ENCODE measurements at places on chromosomes 5 and 9.

GRCh38 chr9:94864196-94864595 lies 137.7 kb downstream of the AOPEP start:
- no peak for DNase-seq

DNA sequence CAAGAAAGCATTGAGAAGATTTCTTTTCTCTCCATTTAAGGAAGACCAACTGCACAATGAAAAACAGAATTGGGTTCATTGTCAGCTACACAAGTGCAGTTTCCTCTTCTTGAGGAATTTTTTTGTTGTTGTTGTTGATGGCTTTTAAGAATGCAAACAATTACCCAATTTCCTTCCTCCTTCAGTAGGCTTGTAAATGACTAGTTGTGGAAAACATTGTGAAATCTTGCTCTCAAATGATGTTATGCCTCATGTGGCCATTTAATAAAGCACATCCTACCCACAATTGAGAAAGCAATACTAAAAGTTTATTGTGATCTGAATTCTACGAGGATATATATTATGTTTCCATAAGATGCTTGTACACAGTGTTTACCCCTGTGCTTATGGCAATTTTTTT lies 171.6 kb downstream of the FAM174A start:
- no peak for DNase-seq

DNA sequence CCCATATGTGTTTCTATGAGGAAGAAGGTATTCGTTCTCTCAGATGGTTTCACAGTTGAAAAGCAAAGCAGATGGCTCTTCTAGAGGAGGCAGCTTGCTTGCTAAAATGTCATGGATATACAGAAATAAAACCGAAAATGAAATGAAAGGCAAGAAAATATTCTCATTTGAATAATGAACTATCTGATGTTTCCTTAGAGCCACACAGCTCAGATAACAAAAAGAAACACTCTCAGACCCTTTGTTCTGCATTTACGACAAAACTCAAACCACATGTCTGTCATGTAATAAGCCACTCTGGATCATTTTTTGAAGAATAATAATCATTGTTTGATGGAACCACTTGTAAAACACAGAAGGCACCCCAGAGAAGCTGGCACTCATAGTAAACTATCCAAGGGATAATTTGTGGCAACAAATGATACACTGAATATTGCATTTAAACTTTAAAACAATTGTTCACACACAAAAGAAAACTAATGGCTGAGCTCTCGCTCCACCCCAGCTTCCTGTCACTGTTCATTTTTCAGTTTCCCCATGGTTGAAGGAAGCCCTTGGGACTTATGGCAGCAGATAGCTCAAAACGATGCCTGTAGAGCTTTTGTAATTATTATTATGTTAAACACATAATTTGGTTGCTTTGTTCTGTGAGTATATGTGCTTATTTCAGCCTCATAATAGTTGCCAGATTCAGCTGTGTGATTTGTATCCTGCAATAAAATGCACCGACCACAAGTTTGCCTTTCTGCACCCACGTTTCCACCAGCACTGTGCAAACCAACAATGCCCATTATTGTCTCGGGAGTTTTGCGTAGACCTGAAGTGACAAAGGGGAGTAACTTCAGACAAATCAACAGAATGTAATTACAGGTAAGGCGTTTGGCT lies 256.0 kb downstream of the TMEM167A start:
- DNase-seq: no peak

GRCh38 chr5:128252756-128253155 lies 169.2 kb downstream of the SLC12A2 start:
- DNase-seq: no peak

- DNase-seq: no peak
These were observed 23.6 kb upstream of the FIBCD1 start for GRCh38 chr9:130962418-130963316.

DNA sequence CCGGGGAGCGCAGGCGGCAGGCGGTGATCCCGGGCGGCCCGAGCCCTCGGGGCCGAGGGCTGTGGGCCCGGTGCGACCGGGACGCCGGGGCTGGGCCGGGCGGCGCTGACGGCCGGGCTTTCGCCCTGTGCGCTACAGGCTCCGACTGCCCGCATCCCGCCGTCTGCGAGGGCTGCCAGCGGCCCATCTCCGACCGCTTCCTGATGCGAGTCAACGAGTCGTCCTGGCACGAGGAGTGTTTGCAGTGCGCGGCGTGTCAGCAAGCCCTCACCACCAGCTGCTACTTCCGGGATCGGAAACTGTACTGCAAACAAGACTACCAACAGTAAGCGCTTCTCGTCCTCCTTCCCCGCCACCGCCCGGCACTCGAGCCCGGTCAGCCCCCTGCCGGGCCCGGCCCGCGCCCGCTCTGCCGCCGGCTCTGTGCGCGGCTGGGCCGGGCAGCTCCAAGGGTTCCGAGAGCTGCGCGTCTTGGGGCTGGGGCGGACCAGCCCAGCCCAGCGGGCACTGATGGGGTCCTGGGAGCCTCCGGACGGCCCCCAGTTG lies 1.6 kb downstream of the LMX1B start:
- peak; percentile 75 for DNase-seq

- DNase-seq: no peak
These were observed 66.1 kb downstream of the CACNA1B start for GRCh38 chr9:137943655-137944054.

DNA sequence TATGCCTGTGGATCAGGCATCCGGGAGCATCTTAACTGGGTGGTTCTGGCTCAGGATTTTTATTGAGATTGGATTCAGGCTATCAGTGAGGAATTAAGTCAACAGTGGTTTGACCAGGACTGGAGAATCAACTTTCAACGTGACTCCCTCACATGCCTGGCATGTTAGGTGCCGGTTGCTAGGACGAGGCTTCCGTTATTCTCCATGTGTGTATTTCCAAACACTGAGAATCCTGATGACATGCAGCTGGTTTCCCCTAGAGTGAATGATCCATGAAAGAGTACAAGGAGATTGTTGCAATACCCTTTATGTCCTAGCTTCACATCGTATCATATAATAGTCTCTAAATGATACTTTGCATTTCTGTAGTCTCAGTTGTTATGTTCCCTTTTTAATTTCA lies 529.2 kb downstream of the ANXA1 start:
- no peak for DNase-seq

DNA sequence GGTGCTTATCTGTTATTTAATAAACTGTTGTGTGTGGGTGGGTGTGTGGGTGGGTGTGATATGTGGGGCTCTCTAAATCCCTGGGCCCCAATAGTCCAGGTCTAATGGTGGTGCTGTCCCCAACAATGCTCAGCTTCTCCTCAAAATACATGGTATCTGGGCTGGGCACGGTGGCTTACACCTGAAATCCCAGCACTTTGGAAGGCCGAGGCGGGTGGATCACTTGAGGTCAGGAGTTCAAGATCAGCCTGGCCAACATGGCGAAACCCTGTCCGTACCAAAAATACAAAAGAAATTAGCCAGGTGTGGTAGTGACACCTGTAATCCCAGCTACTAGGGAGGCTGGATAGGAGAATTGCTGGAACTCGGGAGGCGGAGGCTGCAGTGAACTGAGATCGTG lies 4.5 kb upstream of the ORM1 start:
- DNase-seq: no peak

DNA sequence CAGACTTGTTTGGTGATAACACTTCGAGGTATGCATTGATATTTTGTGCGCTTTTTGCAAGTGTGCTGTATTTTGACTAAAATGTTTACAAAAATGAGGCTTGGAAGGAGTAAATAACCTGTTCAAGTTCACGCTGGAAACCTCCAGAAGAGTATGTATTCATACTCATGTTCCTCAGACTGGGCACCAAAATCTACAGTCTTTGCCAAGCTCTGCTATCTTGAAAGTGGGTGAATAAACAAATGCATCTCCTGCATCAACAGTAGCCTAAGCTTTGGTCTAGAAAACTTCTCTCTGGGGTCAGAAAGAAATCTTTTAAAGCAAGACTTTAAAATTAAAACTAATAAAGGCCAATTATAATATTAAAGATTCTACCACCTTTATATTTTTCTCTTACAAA lies 157.9 kb downstream of the TRPM3 start:
- DNase-seq: no peak

DNA sequence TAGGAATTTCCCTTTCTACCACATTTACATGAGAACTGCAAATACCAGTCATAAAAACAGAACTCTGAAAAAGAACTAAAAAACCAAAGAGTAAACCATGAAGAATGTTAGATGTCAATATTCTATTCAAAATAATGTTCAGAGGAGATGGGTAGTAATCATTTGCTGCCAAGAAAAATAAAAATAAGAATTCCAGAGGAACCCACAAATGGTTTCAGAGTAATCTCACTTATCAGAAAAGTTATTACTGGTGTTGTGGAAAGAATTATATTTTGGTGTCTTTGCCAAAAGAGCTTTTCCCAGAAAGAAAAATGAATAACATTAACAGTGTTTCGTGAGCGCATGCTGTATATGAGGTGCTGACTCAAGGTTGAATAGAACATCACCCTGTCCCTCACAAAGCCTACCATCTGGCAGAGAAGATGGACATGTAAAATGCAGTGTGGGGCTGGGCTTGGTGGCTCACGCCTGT lies 35.6 kb downstream of the GPR21 start:
- no peak for DNase-seq

GRCh38 chr5:122431298-122431697 lies 119.3 kb downstream of the SNCAIP start:
- no peak for DNase-seq

- no peak for DNase-seq
These were observed 44.4 kb downstream of the ACTBL2 start for GRCh38 chr5:57437976-57438805.

GRCh38 chr5:3024976-3025375 lies 273.5 kb upstream of the IRX2 start:
- DNase-seq: no peak

- no peak for DNase-seq
These were observed 15.0 kb downstream of the PRR16 start for GRCh38 chr5:120479066-120479465.

DNA sequence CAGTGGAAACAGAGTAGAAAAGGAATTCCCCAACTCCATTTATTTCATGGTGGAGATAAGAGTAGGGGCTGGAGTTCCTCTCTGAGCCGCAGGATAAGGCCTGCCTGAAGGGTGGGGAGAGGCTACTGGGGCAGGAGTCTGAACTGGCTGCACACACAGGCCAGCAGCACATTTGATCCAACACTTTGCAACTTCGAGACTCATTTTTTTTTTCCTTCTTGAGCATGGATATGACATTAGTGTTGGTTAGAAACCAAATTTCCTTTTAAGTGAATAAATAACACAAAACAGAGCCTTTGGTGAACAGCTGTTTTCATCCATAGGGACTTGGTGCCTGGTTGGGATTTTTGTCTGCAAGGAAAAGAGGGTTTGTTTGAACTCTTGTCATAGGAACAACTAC lies 76.6 kb downstream of the RALGPS1 start:
- no peak for DNase-seq

- DNase-seq: no peak
These were observed 105.8 kb downstream of the GABBR2 start for GRCh38 chr9:98602839-98603500.

DNA sequence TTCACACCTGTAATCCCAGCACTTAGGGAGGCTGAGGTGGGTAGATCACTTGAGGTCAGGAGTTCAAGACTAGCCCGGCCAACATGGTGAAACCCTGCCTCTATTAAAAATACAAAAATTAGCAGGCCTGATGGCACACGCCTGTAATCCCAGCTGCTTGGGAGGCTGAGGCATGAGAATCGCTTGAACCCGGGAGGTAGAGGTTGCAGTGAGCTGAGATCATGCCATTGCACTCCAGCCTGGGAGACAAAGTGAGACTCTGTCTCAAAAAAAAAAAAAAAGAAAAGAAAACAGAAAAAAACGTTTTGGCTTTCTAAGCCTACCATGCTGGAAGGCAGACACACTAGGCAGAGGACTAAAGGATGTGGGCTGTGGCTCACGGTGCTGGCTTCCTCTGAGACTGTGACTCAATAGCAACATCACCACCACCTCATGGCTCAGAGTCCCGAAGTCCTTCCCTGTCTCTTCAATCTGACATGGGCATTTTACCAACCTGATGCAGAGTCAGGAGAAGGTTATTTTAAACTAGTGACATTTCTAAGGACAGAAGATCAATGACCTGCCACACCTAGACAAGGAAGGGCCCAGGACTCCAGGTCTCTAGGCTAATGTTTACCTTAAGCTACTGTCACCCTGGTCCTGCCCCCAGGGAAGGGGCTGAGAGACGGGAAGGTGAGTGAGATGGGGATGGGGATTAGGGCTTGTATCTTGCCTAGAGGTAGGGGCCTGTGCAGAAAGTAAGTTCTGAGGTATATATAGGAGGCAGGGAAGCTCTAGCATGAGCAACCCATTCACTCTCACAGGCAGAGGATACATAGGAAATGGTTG lies 3.7 kb downstream of the ECSCR start:
- DNase-seq: no peak

DNA sequence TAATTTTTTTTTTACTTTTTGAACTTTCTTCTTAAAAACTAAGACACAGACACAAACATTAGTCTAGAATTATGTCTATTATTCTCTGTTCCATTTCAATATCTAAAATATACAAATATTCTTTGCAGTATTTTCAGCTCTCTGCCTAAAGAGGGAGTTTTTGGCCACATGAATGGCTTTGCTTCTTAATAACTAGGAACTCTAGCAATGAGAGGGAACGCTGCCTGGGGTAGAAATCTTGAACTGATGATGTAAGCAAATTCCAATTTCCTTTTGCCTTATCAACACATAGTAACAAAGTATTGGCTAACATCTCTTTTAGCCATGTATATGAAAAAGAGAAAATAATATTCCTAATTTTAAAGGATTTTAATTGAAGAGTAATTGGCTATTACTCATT lies 51.9 kb downstream of the SLC25A46 start:
- no peak for DNase-seq

GRCh38 chr9:6270896-6271295 lies 55.3 kb downstream of the IL33 start:
- no peak for DNase-seq

DNA sequence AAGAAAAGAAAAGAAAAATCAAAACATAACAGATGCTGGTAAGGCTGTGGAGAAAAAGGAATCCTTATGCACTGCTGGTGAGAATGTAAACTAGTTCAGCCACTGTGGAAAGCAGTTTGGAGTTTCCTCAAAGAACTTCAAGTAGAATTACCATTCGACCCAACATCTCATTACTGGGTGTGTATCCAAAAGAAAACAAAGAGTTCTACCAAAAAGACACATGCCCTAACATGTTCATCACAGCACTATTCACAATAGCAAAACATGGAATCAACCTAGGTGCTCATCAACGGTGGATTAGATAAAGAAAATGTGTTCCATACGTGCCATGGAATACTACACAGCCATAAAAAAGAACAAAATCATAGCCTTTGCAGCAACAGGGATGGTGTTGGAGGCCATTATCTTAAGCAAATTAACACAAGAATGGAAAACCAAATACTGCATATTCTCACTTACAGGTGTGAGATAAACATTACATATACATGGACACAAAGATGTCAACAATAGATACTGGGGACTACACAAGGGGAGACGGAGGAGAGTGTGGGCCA lies 63.4 kb downstream of the PDE6A start:
- DNase-seq: no peak

- DNase-seq: no peak
These were observed 49.4 kb downstream of the CDH10 start for GRCh38 chr5:24595329-24595728.

Data from right kidney (tissue), 9 donors.